ENCODE measurements at places on chromosomes 7 and 10. TPM values are rescaled to one million over a fixed set of nuclear protein-coding genes. Genes with fewer than 3 reads are reported as not detected.

The HMX3 gene
- total RNA-seq: not detected

The LAMB1 gene
- total RNA-seq: not detected

- H3K4me1 ChIP-seq: peaks cover 50% of the 10 kb centered on the region
- H3K4me3 ChIP-seq: no peak overlapping the region
- peaks cover 2% of the 10 kb centered on the region for H3K27me3 ChIP-seq
- peak overlapping the region; percentile 94 for H3K27ac ChIP-seq
Observed at GRCh38 chr7:140262242-140262903, 85.6 kb upstream of the KDM7A start.

GRCh38 chr10:49324711-49325110, 25.7 kb downstream of the C10orf71 start:
- H3K4me3 ChIP-seq: no peak overlapping the region
- peaks cover 25% of the 10 kb centered on the region for H3K27me3 ChIP-seq
- H3K27ac ChIP-seq: no peak overlapping the region
- no peaks in the 10 kb centered on the region for H3K36me3 ChIP-seq
- no peak for DNase-seq
- peaks cover 1% of the 10 kb centered on the region for H3K4me1 ChIP-seq

DNA sequence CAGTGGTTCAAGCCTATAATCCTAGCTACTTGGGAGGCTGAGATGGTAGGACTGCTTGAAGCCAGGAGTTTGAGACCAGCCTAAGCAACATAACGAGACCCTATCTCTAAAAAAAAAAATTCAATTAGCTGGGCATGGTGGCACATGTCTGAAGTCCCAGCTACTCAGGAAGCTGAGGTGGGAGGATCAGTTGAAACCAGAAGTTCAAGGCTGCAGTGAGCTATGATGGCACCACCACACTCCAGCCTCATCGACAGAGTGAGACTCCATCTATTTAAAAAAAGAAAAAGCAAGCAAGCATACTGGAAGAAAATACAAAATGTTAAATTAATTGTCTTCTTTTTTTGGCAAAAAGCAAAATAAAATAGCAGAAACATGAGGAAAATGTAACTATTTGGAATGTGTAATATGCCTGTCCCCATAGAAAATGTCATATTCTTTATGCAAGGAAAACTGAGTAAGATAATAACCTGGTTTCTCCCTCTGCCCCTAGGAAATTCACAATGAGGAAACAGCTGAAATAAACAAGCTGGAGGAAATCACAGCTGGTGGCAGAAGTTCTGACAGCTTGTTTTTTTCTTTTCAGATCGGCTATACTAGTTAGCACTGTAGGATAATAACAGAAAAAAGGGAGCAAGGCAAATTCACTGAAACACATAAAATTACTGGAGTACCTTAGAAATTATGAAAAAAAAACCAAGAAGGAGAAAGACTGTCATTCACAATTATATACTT, 48.5 kb downstream of the HERPUD2 start:
- H3K27me3 ChIP-seq: no peaks in the 10 kb centered on the region
- H3K4me1 ChIP-seq: peaks cover 25% of the 10 kb centered on the region
- peaks cover 47% of the 10 kb centered on the region for H3K36me3 ChIP-seq
- no peak overlapping the region for H3K27ac ChIP-seq
- no peak for DNase-seq
- no peak overlapping the region for H3K4me3 ChIP-seq

The IDI2 gene
- total RNA-seq: not detected

- H3K27me3 ChIP-seq: peaks cover 4% of the 10 kb centered on the region
- H3K27ac ChIP-seq: no peak overlapping the region
- no peaks in the 10 kb centered on the region for H3K4me1 ChIP-seq
- no peak overlapping the region for H3K4me3 ChIP-seq
- DNase-seq: peak; percentile 83
Observed at GRCh38 chr7:98021588-98022351, 31.8 kb upstream of the OCM2 start.

The EN2 gene
- total RNA-seq: not detected

The GDF2 gene
- total RNA-seq: not detected

- no peaks in the 10 kb centered on the region for H3K4me1 ChIP-seq
- DNase-seq: no peak
- no peaks in the 10 kb centered on the region for H3K27me3 ChIP-seq
Observed at GRCh38 chr10:65940816-65941662, 984.8 kb upstream of the LRRTM3 start.

GRCh38 chr7:51045319-51046102, 262.8 kb upstream of the GRB10 start:
- no peaks in the 10 kb centered on the region for H3K4me1 ChIP-seq
- no peak for DNase-seq
- H3K36me3 ChIP-seq: no peaks in the 10 kb centered on the region
- no peak overlapping the region for H3K27ac ChIP-seq
- peaks cover 2% of the 10 kb centered on the region for H3K27me3 ChIP-seq

GRCh38 chr10:88926566-88927415, 25.8 kb downstream of the ACTA2 start:
- H3K4me1 ChIP-seq: no peaks in the 10 kb centered on the region
- no peaks in the 10 kb centered on the region for H3K27me3 ChIP-seq
- peaks cover 64% of the 10 kb centered on the region for H3K36me3 ChIP-seq
- H3K4me3 ChIP-seq: no peak overlapping the region
- no peak for DNase-seq
- H3K27ac ChIP-seq: peak overlapping the region; percentile 18

DNA sequence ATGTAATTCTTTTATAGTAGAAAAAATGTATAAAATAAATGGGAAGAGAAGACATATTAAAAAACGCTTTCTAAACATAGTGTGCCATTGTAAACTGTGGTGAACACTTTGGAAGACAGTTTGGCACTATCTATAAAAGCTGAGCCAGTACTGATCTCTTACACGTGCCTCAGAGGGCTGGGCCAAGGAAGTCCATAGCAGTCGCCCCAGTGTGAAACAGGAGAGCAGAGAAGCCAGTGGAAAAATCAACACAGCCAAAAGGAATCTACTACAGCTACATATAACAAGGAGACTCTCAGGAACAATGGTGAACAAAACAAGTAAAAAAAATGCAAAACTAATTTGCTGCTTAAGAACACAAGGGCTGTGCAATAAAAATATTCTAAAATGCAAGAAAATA, 20.6 kb downstream of the SEPHS1 start:
- H3K4me3 ChIP-seq: no peak overlapping the region
- no peak overlapping the region for H3K27ac ChIP-seq
- DNase-seq: no peak
- no peaks in the 10 kb centered on the region for H3K4me1 ChIP-seq

The VSIR gene
- 127 TPM for total RNA-seq

DNA sequence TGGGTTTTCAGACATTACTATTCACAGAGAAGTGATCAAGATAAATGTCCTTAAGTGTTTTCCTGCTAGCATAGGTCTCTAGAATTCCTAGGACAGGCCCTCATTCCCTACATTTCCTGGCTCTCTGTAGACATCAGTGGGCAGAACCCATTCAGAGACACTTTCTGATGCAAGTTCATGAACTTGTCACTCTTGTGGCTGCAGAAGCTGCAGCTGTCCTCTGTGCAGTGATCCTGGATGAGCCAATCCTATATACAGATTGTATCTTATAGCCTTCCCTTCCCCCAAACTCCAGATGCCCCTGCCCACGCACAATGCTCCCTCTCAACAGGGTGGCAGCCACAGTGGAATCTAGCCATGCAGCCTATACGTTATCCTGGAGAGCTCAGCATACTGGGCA, 12.6 kb upstream of the GRB10 start:
- no peak overlapping the region for H3K27ac ChIP-seq
- no peaks in the 10 kb centered on the region for H3K36me3 ChIP-seq
- H3K4me3 ChIP-seq: no peak overlapping the region

The FANK1 gene
- not detected for total RNA-seq

- no peak overlapping the region for H3K27ac ChIP-seq
- peaks cover 4% of the 10 kb centered on the region for H3K4me1 ChIP-seq
- no peaks in the 10 kb centered on the region for H3K36me3 ChIP-seq
- peak; percentile 72 for DNase-seq
Observed at GRCh38 chr7:108146070-108146842, 16.1 kb upstream of the LAMB4 start.

The SORBS1 gene
- 0.47 TPM for total RNA-seq

DNA sequence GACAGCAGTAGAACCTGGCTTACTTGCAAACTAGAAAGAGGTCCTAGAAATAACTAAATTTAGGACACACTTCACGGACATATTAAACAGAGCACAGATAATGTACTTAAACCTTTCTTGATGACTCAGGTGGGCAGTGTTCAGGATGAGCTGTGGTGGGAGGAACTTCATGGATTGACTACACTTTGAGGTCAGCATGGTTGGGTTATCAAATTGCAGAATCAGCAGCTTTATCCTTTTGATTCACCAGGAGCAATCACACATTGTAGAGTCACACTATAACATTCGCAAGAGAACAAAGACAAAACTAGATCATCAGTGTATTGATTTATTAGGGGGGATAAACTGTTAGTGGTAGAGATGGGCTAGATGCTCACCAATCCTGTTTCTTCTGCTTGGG, 38.6 kb upstream of the AGK start:
- no peak overlapping the region for H3K27ac ChIP-seq
- H3K36me3 ChIP-seq: no peaks in the 10 kb centered on the region
- H3K4me3 ChIP-seq: no peak overlapping the region
- DNase-seq: no peak

DNA sequence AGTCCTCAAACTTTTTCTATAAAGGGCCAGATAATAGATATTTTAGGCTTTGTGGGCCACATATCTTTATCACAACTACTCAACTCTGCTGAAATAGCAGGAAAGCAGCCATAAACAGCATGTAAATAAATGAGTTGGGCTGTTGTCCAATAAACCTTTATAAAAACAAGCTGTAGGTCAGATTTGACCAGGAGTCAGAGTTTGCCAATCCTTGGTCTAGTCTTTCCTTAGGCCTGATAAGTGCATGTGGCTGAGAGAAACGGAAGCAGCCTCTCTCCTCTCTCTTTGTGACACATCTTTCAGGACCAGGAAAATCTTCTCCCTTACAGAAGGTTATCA, 724.5 kb downstream of the GRID1 start:
- DNase-seq: no peak
- H3K4me3 ChIP-seq: no peak overlapping the region
- H3K4me1 ChIP-seq: no peaks in the 10 kb centered on the region
- no peak overlapping the region for H3K27ac ChIP-seq

DNA sequence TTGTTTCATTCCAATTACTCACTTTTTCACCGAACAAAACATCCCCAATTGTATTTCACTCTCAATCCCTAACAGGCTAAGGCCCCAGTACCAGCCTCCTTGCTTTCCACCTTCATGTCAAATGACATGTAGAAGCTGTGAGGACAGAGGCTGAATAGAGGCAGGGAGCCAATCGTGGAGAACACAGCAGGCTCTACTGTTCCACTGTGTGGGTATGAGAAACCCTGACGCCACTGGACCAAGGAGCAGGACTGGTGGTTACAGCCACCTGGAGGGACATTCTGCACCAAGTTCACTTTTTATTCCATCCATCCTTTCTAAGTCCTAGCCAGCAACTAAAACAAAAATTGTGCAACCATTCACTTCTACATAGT, 502.8 kb downstream of the SORCS1 start:
- no peak overlapping the region for H3K4me3 ChIP-seq
- H3K4me1 ChIP-seq: no peaks in the 10 kb centered on the region
- no peak overlapping the region for H3K27ac ChIP-seq
- no peaks in the 10 kb centered on the region for H3K27me3 ChIP-seq

- H3K4me1 ChIP-seq: peaks cover 7% of the 10 kb centered on the region
- no peaks in the 10 kb centered on the region for H3K27me3 ChIP-seq
- no peak for DNase-seq
- no peaks in the 10 kb centered on the region for H3K36me3 ChIP-seq
Observed at GRCh38 chr10:99982728-99983127, 27.0 kb downstream of the DNMBP start.

DNA sequence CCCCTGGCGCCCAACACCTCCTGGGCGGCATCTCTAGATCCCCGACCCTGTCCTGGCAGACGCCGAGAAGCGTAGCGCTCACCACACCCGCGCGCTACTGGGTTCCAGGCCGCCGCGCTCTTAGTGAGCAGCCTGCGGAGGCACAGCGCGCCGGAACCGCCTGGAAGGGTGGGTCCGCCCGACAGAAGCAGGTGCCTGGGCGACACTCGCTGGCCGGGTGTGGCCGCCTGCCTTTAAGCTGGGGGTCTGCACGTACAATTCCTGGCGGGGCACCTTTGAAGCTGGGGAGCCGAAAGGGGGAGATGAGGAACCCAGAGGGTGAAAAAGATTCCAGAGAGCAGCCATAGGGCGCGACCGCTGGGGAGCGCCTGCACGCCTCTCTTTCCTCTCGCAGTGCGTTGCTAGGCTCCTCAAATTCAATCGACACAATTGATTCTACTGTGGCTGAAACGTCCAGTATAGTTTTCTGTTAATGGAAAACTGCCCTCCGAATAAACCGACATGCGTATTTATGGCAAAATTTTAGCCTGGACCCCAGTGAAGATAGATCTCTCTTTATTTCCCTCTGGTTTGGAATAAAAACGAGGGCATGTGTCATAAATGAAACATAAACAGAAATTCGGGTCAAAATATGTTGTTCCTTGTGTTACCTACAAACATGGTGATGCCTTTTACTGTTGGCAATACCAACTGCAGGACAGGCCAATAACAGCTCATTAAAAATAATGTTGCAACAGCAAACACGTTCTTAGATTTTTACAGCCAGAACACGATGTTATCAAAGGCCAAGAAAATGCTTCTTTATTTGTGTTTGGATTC, 4.6 kb downstream of the HMX3 start:
- no peak overlapping the region for H3K27ac ChIP-seq
- peaks cover 54% of the 10 kb centered on the region for H3K4me1 ChIP-seq
- DNase-seq: no peak

GRCh38 chr7:47278043-47278442, 303.9 kb downstream of the TNS3 start:
- H3K36me3 ChIP-seq: no peaks in the 10 kb centered on the region
- no peak overlapping the region for H3K4me3 ChIP-seq
- H3K27ac ChIP-seq: no peak overlapping the region
- H3K27me3 ChIP-seq: no peaks in the 10 kb centered on the region

GRCh38 chr7:94330269-94331020, 64.2 kb upstream of the COL1A2 start:
- no peak overlapping the region for H3K27ac ChIP-seq
- no peaks in the 10 kb centered on the region for H3K36me3 ChIP-seq
- no peaks in the 10 kb centered on the region for H3K4me1 ChIP-seq
- H3K4me3 ChIP-seq: no peak overlapping the region
- no peak for DNase-seq

The PRRT4 gene
- 0.16 TPM for total RNA-seq

GRCh38 chr7:157096286-157097055, 42.3 kb upstream of the UBE3C start:
- no peak overlapping the region for H3K27ac ChIP-seq
- DNase-seq: no peak
- H3K36me3 ChIP-seq: no peaks in the 10 kb centered on the region

DNA sequence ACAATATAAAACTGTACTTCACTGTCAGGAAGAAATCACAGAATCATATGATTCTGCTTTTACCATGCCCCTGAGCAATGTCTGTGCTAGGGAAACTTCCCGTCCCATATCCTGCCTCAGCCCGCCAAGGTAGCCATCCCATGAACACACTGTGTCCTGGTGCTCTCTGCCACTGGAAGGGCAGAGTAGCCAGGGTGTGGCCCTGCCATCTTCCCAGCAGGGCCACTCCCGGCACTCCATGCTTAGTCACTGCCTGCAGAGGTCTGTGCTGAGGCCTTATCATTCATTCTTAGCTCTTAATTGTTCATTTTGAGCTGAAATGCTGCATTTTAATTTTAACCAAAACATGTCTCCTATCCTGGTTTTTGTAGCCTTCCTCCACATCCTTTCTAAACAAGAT, 31.8 kb downstream of the AP3M1 start:
- DNase-seq: no peak
- H3K27ac ChIP-seq: peak overlapping the region; percentile 4
- H3K36me3 ChIP-seq: peaks cover 79% of the 10 kb centered on the region
- H3K4me3 ChIP-seq: no peak overlapping the region

The TMED4 gene
- 65.9 TPM for total RNA-seq

All from activated CD8-positive, alpha-beta T cell treated with anti-CD3 and anti-CD28 coated beads, Interleukin-2, amount 10 ng/mL, durations not matched to agents 7 days and 5 days (primary cell).